BE2C (cell line): ENCODE measurements at places on chromosomes 13 and 19.
A peak's percentile ranks its signal among the peaks of the same experiment; 100 is the strongest.

- DNase-seq: peak; percentile 68
Measured at GRCh38 chr19:41792513-41793413, 3.6 kb upstream of the CEACAM3 start.

- DNase-seq: no peak
Measured at GRCh38 chr19:6011794-6012193, 33.9 kb upstream of the RANBP3 start.

GRCh38 chr13:50451609-50452008, 391.9 kb downstream of the DLEU7 start:
- DNase-seq: no peak

DNA sequence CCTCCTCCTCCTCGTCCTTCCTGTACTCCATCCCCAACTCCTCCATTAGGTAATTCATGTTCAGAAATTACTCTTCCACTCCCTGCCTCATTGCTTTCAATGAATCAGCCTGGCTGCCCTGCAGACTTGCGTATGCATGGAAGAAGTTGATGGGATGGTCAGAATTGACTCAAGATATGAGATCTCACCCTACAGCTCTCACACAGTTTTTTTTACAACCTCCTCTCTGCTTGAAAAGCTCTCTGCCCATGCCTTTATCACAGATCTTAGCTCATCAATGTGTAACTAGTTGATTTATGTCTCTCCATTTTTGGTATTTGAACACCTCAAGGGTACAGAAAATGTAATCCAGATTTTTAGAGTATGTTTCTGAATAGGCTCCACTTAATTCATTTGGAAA, 506.9 kb downstream of the TBC1D4 start:
- no peak for DNase-seq

DNA sequence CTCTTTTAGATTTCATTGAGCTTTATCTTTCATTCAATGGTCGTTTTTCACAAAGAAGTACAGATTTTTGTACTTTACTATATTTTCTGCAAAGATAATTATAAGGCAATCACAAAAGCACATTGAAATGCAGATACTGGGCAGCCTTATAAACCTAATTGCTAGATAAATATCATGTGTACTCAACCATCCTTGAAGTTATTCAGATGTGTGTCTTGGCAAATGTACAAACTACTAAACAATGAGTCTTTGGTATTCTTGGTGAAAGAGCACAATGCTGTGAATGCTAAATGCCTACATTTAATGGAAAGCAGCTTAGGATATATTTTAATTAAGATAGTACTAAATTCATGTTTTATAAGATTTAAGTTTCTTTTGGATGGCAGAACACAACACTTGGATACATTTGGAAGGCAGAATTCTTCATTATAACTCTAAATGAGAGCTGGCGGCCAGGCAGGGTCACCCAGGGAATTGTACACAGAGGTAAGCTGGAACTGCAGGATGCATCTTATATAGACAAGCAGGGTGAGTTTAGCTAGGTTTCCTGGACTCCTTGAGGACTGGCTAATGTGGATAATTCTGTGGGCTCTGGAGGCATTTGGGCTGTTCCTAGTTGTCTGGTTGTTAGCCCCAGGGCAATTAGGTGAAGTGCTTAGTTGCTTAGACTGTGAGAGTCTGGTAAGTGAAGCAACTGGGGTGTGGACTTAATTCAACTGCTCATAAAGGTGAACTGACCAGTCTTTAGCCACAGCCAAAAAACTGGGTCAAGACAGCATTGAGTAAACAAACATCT, 286.6 kb downstream of the PCDH20 start:
- DNase-seq: no peak

DNA sequence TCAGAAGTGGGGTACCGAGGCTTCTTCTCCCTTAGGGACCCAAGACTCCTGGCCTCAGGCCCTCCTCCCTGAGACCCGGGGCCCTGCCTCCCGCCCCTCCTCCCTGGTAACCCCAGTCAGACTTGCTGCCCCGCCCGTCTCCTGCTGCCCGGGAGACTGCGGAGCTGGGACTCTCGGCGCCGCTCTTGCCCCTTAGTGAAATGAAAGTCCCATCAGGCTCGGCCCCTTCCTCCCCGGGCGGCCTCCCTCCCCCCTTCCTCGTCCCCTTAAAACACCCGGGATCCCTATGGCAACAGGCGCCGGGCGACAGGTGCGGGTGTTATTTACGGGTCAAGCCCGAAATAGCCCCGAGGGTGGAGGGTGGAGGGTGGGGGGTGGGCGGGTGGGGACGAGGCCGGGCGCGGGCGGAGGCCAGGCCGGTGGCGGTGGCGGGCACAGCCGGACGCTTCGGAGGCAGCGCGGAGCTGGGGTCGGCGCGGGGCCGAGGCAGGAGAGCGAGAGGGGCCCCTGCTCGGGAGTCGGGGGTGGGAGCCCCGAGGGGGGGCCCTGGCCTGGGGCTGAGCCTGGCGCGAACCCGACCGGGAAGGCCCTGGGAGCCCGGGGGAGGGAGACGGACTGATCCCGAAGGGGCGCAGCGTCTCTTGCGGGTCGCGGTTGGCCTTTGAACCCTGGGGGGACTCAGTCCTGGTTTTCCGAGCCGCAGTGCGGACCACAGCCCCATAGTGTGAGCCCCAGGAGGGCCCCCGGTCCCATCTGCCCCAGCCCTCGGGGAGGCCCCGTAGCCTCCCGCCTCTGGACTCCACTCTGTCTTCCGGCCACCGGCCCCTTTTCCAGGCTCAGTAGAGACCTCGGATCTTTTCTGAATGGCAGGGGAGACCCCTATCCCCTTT, at the start of gene CACNG6:
Gene CACNG6 (plus strand): TSS at position 414 of the 890 bp plus-strand sequence. CDS start 1,241 bp downstream, outside the sequence.
- no peak for DNase-seq

DNA sequence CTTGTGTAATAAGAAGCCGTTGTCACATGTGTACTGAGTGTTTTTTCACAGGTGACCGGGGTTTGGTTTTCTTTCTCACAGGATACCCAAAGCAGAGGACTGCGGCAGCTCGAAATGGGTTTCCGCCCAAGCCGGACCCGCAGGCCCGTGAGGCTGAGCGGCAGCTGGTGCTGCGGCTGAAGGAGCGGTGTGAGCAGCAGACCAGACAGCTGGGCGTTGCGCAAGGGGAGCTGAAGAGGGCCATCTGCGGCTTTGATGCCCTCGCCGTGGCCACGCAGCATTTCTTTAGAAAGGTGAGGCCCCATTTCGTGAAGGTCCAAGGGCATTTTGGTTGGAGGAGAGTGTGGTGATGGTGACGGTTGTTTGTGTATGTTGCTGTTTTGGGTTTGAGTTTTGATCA, 236.3 kb downstream of the SLC7A1 start:
- DNase-seq: no peak

DNA sequence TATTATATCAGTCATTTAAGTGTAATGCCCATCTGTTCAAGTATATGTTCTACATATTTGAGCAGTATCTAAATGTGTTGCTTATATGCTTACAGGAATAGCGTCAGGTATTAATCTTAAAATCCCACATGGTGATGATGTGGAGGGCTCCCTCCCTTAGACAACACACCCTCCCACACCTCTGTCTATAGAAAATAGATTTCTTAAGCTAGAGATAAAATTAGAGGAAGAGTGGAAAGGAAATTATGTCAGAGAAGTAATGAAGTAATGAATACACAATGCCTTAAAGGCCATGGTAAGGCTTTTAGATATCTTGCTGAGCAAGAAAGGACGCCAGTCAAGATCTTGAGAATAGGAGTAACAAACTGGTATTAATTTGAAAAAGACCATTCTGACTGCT, 12.4 kb downstream of the ZDHHC20 start:
- no peak for DNase-seq

GRCh38 chr13:51974482-51974881, 36.8 kb downstream of the ATP7B start:
- DNase-seq: no peak

DNA sequence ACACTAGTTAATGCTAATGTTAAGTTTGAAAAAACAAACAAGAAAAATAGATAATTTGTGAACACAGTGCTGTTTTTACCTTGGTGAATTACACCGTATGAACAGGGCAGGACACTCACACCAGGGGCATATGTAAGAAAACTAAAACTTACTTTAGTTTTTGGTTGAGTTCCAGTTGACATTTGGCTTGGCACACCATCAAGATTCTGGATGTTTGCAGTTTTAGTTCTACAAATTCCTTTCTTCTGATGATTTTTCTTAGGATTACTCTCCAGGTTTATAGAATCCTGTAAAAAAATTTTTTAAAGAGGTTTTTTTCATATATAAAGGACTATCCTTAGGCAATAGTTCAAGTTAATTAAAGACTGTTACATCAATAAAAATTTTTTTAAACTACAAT, 238.5 kb upstream of the STARD13 start:
- DNase-seq: no peak

- no peak for DNase-seq
Measured at GRCh38 chr13:92769046-92769445, 457.6 kb upstream of the GPC6 start.

DNA sequence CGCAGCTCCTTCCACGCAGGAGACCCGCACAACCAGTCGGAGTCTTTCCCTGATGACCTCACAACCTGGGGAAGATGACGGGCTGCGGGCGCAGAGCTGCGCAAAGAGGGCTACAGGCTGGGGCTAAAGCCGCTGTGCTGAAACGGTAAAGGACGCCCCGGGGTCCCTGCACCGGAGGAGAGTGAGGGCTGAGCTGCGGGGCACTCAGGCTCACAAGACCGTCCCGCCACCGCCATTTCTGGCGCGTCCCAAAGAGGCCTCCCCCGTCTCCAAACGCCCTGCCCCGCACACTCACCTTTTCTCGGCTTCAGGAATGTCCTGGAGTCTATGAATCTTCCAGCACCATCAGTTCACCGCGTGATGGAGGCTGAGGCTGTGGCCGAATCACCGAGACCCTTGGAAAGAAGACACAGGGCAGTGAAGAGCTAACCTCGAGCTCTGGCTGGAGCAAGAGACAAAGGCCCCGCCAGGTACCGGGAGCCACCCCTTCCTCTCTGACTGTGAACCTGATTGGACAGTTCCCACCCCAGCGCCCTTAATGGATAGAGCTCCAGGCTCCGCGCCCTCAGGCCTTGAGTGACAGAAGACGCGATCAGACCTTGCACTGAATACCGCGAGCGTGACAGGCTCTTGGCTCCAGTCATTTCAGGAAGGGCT, 41.8 kb upstream of the ZNF429 start:
- DNase-seq: peak; percentile 14

GRCh38 chr19:45087531-45087930, 5.4 kb upstream of the PPP1R37 start:
- no peak for DNase-seq

DNA sequence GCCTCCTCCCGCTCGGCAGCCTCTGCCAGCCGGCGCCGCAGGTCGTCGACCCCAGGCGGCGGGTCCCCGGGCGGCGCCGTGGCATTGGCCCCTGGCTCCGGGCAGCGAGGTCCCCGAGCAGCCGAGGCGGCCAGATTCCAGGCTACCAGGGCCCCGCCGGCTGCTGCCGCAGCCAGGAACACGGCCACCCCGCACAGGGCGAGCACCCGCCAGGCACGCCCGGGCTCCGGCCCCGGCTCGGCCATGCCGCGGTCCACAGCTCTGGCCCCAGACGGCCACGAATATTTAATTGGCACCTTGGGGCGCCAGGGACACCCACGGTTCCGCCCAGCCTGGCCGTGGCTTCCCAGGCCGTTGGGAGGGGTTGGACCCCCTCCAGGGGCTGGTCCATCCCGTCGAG, at the start of gene CCDC194:
Gene CCDC194 (minus strand): TSS at position 283 of the 400 bp plus-strand sequence. CDS start 38 bp downstream, at position 245.
- no peak for DNase-seq

DNA sequence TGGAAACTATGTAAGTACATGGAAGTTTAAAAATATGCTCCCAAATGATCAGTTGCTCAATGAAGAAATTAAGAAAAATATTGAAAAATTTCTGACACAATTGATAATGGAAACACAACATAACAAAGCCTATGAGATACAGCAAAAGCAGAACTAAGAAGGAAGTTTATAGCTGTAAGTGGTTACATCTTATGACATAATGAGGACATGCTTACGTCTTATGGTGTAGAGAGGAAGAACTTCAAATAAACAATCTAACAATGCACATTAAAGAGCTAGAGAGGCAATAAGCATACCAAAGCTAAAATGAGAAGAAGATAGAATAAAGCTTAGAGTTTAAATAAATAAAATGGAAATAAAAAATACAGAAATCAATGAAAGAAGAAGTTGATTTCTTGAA, 50.0 kb upstream of the CEACAM21 start:
- DNase-seq: no peak

GRCh38 chr19:32350471-32350865, 5.1 kb downstream of the ZNF507 start:
- no peak for DNase-seq

GRCh38 chr19:13214036-13214730, 64.0 kb downstream of the IER2 start:
- DNase-seq: no peak

GRCh38 chr13:40600149-40600751, 66.2 kb downstream of the FOXO1 start:
- no peak for DNase-seq

DNA sequence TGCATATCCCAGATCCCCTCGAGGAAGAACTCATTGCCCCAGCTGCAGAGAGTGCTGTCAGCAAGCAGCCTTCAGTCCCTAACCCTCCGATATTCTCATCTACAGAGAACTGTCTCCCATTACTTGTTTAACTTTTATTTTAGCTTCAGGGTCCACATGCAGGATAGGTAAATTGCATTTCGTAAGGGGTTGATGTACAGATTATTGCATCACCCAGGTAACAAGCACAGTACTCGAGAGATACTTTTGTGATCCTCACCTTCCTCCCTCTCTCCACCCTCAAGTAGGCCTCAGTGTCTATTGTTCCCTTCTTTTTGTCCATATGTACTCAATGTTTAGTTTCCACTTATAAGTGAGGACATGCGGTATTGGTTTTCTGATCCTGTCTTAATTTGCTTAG, 171.5 kb upstream of the IRS2 start:
- no peak for DNase-seq

- no peak for DNase-seq
Measured at GRCh38 chr13:95745752-95746151, 68.8 kb downstream of the DNAJC3 start.

DNA sequence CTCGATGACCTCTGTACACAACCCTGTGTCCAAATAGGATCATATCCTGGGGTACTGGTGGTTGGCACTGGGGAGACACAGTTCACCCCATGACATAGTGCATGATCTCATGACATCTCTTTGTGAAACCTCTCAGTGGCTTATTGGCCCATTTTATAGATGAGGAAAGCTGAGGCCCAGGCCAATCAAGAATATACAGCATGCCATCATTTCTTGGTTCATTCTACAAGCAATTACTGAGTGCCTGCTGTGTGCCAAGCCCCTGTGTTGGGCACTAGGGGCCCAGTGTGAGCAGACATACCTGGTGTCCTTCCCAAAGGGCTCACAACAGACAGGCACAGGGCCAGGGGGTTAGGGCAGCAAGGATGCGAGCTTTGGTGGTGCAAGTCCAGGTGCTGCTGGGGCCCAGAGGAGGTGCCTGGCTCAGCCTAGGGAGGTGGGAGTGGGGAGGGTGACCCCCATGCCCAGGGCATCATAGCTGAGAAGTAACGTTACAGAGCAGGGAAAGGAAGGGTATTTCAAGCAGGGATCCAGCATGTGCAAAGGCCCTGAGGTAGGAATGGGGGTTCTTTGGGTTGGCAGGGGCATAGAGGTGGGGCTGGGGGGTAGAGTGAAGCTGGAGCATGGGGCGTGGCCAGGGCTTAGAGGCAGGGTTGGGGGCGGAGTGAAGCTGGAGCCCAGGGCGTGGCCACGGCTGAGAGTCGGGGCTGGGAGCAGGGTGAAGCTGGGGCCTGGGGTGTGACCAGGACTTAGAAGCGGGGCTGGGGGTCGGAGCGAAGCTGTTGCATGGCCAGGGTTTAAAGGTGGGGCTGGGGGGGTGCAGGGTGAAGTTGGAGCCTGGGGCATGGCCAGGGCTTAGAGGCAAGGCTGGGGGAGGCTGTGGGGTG, 20.7 kb downstream of the COLGALT1 start:
- DNase-seq: no peak
